ENCODE measurements at places on chromosomes 12 and 14.

DNA sequence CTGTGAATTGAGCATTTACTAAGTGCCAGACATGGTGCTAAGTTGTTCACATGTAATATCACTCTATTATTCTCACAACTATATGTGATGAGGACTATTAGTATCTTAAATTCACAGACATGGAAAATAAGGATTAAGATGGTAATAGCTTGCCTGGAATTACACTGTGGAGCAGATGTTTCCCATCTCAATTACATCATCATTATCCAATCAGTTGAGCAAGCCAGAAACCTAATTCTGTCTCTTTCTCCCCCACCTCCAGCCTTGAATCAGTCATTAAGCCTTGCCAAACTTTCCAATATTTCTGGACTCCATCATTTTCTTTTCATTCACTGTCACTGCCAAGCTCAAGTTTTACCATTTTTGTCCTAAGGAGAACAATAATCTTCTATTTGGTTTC is 287.8 kb upstream of the KITLG start:
- DNase-seq = peak; percentile 18

- no peak for DNase-seq
Measured at GRCh38 chr12:26572137-26572536, 260.9 kb downstream of the ITPR2 start.

DNA sequence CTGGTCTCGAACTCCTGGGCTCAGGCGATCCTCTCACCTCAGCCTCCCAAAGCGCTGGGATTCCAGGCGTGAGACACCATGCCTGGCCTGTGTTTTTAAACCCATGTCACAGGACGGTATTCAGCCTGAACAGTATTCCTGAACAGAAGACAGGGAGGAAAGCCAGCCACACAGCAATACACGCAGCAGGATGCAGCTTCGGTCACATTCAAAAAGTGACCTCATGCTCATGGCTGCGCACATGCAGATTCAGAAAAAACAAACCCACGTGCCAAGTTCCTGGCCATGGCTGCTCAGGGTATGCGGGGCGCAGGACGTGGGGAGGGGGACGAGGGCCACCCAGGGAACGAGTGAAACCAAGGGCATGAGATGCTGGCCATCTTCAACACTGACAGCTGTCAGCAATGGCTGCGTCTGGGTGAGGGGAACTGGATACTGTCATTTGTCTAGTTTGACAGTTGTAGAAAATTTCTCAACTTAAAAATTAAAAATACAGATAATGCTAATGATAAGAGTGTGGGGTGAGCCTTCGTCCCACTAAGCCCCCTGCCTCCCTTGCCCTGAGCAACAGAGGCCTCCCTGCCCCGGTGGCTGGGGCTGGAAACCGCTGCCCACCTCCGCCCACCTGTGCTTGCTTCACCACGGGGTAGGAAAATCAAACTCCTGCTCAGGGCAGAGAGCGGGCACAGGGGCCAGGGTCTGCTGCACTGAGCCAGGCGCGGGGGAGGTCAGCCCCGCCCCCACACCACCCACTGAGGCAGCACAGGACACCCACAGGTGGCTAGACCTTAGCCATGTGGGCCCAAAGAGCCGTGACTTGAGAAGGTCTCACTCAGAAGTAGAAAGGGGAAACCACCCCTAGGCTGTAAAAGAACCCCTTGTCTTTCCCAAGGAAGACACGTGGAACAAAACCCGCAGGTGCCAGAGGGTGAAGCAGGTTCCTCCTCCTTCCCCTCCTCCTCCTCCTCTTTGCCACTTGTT is 84.2 kb downstream of the SCARB1 start:
- no peak for DNase-seq

DNA sequence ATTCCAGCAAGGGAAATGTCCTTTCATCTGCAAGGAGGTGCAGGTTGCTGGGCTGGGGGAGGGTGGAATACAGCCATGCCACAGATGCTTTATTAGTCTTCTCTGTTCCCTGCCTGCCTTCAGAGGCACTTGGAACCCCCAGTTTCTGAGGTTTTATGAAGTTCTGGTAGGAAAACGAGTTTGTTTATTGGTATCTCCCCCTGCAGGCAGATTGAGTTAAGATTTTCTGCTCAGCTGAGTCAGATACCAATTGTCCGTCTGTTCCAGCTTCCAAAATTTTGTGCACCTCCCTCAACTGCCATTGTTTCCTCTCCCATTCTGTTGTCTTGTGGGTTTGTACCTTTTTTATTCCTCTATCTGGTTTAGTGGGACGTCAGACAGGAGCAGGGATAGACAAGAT is 155.6 kb downstream of the ETV6 start:
- no peak for DNase-seq

DNA sequence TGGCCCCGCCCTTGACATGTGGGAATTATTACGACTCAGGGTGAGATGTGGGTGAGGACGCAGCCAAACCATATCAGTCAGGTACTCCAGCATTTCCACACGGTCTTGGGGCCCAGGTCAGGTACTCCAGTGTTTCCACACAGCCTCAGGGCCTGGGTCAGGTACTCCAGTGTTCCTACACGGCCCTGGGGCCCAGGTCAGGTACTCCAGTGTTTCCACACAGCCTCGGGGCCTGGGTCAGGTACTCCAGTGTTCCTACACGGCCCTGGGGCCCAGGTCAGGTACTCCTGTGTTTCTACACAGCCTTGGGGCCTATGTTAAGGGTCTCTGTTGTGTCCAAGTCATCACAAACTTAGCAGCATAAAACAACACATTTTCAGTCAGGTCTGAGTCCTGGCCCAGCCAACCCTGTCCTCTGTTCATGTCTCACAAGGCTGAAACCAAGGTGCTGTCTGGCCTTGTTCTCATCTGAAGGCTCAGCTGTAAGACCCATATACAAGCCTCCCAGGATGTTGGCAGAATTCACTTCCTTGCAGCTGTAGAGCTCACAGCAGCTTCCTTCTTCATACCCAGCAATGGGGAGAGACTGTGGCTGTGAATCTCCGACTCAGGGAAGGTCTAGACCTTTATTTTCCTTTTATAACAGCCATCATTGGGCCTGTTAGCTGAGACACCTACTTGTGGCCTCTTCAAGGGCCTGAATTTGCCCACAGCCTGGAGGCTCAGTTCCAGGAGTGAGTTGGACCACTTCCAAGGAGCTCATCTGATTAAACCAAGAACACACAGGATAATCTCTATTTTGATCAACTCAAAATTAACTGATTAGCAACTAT is 107.6 kb upstream of the SFSWAP start:
- DNase-seq = no peak

DNA sequence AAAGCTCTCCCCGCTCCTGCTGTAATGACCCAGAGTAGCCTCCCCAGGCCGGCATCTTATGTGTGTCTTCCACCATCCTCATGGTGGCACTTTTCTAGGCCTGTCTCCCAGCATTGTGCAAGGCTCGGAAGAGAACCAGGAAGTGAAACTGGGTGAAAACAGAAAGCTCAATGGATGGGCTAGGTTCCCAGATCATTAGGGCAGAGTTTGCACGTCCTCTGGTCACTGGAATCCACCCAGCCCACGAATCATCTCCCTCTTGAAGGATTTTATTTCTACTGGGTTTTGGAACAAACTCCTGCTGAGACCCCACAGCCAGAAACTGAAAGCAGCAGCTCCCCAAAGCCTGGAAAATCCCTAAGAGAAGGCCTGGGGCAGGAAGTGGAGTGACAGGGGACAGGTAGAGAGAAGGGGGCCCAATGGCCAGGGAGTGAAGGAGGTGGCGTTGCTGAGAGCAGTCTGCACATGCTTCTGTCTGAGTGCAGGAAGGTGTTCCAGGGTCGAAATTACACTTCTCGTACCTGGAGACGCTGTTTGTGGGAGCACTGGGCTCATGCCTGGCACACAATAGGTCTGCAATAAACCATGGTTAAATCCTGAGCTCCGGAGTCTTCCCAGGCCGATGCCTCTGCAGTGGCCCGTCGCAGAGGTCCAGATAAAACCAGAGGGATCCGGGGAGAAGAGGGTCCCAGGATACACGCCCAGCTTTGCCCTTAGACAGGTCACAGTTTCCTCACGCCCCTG is 15.6 kb downstream of the ACVRL1 start:
- DNase-seq = peak; percentile 67

DNA sequence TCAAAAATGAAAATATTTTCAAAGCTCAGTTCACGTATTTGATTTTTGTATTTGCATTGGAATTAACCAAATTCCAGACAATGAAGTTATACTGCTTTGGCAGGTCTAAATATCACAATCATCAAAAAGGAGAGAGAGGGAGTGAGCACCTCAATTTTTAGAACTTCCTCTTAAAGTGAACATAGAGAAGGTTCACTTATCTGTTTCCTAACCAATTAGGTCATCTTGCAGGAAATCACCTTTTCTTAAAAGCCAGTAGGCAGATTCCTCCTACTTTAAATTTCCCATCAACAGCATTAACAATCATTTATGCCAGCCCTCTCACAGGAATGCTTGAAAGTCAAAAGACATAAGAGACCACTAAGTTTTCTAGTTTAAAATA is 388.7 kb downstream of the ZFP36L1 start:
- DNase-seq = no peak

- no peak for DNase-seq
Measured at GRCh38 chr12:109027767-109028166, 6.9 kb upstream of the SVOP start.

DNA sequence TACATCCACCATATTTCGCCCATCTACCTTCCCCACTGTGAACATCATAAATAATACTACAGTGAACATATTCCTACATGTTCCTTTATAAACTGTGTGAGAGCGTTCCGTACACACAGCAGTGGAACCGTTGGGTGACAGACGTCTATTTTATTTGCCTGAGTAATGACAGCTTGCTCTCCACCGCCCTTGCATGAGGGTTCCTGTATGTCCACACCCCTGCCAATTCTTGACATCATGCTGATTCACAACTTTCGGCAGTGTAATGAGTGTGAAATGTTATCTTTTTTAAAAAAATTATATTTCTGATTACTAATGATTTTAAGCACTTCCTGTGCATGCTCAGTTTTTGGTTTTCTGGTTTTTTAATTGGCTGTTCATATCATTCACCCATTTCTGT is 4.3 kb upstream of the RAD52 start:
- DNase-seq = peak; percentile 39

DNA sequence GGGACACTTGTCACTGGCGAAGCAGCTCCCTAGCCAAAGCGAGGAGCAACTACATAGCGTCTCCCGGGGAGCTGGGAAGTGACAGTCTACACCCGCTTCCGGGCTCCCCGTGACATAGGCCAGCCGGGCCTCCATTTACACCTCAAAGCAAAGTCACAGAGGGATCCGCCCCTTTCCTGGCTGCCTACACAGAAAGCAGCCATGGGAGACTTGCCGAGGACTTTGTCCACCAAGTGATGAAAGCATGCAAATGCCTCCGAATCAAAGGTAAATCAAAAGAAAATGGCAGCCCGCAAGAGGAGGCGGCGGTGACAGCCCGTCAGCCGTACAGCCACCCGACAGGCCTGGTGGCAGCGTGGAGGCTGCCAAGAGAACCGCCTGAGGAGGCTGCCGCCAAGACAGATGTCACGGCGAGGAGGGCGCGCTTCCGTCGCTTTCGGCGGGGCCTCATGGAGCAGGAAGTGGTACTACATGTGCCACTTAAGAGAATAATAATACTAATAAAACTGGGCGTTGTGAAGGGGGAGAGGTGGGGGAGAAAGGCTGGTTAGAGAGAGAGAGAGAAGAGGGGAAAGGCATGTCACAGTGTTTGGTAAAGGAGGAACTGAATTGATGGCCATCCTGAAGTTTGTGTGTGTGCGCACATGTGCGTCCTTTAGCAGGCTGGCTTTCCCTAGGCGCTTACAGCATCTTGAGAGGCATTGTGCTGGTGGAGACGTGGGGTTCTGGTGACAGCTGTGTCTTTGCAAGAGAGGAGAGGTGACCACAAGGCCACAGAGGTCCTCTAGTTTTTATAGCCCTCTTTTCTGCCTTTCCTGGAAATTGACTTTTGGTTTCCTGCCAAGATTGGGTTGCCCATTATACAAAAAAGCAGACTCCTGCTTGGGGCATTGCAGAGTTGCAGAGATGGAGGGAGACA is 661.7 kb downstream of the VRK1 start:
- DNase-seq = no peak

GRCh38 chr12:54356228-54356627 is 8.1 kb downstream of the GPR84 start:
- DNase-seq = no peak

DNA sequence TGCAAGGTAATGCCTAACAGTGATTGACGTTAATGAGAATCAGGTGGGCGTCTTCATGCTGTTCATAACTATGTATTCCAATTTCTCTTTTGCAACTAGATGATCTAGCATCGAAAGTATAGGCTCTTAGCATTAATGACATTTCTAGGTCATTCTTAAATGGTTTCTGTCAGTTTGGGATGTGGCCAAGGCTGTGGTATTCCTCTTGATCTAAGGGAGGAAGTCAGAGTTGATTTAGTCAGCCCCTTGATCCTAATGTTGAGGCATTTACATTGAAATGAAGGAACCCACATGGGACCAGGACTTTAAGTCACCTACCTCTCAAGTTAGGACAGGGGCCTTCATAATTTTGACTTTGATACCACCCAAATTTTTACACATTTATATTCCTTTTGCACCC is 448.1 kb downstream of the NPAS3 start:
- DNase-seq = no peak

DNA sequence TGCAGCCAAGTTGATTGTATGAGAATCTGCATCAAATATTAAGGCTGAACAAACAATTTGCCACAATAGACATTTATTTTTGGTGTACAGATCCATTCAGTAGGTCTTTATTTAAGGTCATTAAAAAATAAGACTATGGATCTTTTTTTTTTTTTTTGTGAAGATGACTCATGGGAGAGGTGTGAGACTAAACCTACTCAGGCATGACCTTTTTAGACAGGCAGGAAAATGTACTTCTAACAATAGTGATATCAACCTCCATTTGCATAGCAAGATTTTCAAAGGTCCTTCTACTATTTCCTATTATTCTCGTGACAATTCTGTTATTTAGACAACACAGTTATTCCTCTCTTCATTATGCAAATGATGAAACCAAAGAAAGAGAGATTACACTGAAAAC is 39.9 kb upstream of the PTPRR start:
- DNase-seq = no peak

DNA sequence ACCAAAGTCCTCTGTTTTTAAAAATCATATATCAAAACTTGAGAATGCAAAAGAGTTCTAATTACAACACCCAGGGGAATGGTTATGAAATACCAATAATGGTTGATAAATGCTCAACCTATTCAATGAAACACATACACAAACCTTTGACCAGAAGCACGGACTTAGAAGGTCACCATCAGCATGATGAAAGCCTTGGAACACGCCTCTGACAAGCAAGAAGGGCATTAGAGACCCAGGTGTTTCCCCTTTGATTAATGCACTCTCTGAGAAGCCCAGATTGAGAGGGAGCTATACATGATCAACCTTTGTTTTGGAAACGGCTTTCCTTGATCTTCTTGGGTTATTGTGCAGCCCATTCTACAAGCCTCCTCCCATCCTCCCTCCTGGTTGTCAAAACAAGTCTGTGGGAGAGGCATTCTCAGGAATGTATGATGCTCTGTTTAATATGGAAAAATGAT is 69.0 kb downstream of the ZFP36L1 start:
- no peak for DNase-seq

DNA sequence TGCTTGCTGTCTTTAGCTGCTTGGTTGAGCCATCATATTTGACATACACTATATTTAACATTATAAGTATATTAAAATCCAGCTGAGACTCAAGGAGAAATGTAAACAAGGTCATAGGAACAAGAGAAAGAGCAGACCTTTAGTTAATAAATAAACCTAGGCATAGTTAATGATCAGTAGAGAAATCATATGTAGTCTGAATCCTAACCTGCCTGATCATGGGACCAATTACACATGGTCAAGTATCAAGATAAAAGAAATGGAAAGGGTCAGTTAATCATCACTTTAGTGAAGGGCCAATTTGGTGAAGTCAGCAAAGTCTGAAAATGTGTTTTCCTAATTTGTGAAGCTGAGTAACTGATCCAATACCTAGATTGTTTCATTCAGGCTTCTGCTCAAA is 7.5 kb downstream of the RNF212B start:
- DNase-seq = no peak

GRCh38 chr14:104064003-104064402 is 21.5 kb upstream of the ASPG start:
- no peak for DNase-seq
